Omental fat pad (tissue), 4 donors: ENCODE measurements at places on chromosomes 1 and 21.

GRCh38 chr1:31580891-31581603, 4.7 kb downstream of the TINAGL1 start:
- DNase-seq = no peak

GRCh38 chr1:241836941-241837340, 11.1 kb upstream of the EXO1 start:
- no peak for DNase-seq

- DNase-seq = no peak
Observed at GRCh38 chr1:28290851-28291250, 31.5 kb downstream of the SESN2 start.

DNA sequence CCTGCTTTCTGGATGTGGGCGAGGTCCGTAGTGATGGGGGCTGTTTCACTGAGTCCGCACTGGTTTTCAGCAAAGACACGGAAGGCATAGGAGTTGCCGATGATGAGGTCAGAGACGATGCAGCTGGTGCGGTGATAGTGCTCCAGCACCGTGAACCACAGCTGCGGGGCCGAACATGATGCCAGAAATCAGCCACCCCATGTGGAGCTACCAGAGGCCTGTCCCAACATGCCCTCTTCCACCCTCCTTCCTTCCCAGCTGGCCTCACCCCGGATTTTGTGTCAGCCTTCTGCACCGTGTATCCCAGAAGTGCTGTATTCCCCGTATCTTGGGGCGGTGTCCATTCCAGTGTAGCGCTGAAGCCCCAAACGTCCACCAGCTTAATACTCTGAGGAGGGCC, 10.0 kb downstream of the MYBPHL start:
- DNase-seq = no peak

GRCh38 chr1:92743221-92743620, 41.7 kb downstream of the EVI5 start:
- DNase-seq = no peak

DNA sequence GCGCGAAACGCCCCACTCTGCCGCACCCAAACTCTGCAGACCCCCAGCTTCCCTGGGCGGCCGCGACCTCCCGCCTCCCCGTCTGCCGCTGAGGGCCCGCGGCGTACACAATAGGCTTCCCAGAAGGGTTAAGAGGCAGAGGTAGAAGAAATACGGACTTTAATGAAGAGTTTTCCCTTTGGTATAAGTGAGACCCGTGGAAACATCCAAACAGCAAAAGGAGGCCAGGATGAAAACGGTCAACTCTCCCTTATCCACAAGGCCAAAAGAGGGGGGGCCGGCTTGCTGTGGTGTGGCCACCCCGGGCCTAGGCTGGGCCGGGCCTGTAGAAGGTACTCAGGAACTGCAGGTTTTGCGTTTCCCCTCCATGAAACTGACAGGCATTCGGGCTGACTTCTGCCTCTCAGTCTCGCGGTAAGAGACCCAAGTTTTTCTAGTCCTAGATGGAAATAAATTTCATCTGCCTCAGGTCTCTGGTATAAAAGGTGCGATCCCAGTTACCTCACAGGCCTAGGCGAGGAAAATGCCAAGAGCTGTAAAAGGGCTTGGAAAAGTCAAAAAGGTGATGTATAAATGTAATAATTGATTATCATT, 671 bp upstream of the PYGO2 start:
- no peak for DNase-seq

DNA sequence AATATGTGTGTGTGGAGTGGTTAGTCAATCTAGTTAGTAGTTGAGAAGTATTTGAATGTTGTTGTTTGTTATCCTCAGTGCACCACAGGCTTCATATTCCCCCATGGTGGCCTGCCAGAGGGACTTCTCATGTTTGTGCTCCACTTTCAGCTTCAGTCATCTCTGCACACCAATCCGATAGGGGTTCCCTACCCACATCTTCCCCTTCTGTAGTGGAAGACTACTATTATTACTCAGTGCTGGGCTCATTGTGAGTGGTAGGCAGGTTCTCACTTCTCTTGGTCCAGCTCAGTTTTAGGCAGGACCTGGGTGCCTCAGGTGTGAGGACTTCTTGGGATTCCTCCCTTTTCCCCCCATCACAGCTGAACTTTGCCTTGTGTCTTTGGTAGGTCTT, 14.2 kb downstream of the MT1HL1 start:
- no peak for DNase-seq

DNA sequence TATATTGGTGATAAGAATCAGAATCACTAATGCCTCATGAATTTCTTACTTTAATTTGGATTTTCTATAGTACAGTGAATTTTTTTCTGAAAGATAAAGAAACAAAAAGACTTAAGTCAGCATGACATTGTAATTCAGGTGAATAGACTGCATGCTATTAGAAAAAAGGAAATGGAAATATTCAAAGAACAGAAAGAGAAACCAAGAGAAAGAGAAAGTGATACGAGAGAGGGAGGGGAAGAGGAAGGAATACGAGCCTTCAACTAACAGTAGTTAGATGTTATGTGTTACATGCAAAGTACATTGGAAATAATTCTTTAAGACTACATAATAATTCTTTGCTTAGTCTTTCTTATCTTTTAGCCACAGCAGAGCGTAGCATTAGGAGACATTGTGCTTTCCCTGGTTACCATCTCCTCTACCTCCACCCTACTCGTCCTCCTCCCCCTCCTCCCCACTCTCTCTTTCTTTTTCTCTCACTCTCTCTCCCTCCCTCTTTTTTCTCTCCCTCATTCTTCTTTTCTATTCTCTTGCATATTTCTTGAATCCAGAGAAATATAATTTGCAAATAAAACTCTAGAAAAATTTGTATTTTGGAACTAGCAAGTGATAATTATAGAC, 46.4 kb upstream of the ADGRL4 start:
- no peak for DNase-seq

- DNase-seq = no peak
Observed at GRCh38 chr1:54888080-54888733, 1.2 kb upstream of the DHCR24 start.

GRCh38 chr1:54681358-54681757, 34.3 kb upstream of the TTC4 start:
- no peak for DNase-seq
